ENCODE measurements at places on chromosomes 4 and X. TPM values are rescaled to one million over a fixed set of nuclear protein-coding genes. Genes with fewer than 3 reads are reported as not detected.

DNA sequence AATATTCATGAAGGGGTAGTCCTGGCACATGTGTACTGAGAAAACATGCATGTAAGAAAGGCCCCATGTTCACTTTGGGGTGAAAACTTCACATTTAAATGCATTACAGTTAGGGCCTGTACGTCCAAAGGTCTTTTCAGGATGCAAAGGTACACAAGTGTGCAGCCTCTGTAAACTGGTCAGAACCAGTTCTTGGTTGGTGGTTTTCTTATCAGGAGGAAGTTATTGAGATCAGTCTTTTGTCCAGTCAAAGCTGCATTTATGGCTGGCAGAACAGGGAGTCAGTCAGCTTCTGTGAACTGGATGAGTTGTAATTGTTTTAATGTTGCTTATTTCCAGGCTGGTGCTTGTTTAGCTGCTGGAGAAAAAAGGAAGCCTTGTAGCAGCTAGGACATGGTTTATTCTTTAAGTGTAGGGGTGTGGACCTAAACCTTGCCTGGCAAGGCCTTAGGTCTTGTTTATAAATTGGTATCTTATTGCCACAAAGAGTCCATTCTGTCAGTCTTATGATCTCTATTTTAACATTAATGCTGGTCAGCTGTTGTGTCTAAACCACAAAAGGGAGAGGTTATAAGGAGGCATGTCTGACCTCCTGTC, 1906.6 kb upstream of the TENM3 start:
- DNase-seq = no peak
- no peaks in the 10 kb centered on the region for H3K36me3 ChIP-seq
- H3K27ac ChIP-seq = no peak overlapping the region
- H3K4me3 ChIP-seq = no peak overlapping the region

DNA sequence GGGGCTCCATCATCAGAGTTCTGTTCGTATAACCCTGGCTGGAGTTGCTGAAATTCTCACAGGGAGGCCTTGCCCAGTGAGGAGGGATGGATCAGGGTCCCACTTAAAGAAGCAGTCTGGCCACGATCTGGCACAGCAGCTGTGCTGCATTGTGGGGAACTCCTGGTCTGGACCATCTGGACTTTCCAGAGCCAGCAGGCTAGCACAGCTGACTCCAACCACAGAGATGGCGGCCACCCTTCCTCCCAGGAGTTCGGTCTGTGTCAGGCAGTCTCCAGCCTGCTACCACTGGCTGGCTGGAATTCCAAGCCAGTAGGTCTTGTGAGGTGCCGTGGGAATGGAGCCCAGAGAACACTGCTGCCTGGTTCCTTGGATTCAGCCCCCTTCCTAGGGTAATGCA, 62.0 kb downstream of the SLAIN2 start:
- H3K36me3 ChIP-seq = peaks cover 4% of the 10 kb centered on the region
- no peak overlapping the region for H3K27ac ChIP-seq
- H3K27me3 ChIP-seq = no peaks in the 10 kb centered on the region
- DNase-seq = no peak

DNA sequence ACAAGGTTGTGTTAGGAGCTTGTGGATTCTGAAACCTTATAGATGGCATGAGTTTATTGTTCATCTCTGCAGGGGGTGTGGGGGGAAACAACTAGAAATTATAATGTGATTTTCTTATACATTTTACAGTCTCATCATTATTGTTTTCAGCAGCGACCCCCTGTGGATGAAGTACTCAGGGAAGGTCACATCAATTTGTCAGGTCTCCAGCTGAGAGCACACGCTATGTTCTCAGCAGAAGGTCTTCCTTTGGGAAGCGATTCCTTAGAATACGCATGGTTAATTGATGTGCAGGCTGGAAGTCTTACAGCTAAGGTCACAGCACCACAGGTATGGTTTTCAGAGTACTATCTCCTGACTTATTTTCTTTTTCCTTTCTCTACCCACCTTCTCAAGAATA, 72.2 kb downstream of the BLTP1 start:
- no peak overlapping the region for H3K4me3 ChIP-seq
- DNase-seq = no peak
- peaks cover 10% of the 10 kb centered on the region for H3K36me3 ChIP-seq
- H3K27ac ChIP-seq = no peak overlapping the region
- no peaks in the 10 kb centered on the region for H3K4me1 ChIP-seq

GRCh38 chr4:123455360-123455759, 58.8 kb downstream of the SPRY1 start:
- H3K4me3 ChIP-seq = no peak overlapping the region
- no peaks in the 10 kb centered on the region for H3K36me3 ChIP-seq
- peaks cover 11% of the 10 kb centered on the region for H3K4me1 ChIP-seq
- no peak overlapping the region for H3K27ac ChIP-seq
- DNase-seq = no peak

The ETDA gene
- not detected for total RNA-seq

The L1CAM gene
- total RNA-seq = 347 TPM

Data from astrocyte (in vitro differentiated cells and primary cell).